CD4-positive, alpha-beta T cell treated with Interleukin-15 for 4 hours (primary cell): ENCODE measurements at places on chromosomes 13 and 19.

GRCh38 chr13:78712831-78713230, 53.9 kb upstream of the OBI1 start:
- no peak for DNase-seq

DNA sequence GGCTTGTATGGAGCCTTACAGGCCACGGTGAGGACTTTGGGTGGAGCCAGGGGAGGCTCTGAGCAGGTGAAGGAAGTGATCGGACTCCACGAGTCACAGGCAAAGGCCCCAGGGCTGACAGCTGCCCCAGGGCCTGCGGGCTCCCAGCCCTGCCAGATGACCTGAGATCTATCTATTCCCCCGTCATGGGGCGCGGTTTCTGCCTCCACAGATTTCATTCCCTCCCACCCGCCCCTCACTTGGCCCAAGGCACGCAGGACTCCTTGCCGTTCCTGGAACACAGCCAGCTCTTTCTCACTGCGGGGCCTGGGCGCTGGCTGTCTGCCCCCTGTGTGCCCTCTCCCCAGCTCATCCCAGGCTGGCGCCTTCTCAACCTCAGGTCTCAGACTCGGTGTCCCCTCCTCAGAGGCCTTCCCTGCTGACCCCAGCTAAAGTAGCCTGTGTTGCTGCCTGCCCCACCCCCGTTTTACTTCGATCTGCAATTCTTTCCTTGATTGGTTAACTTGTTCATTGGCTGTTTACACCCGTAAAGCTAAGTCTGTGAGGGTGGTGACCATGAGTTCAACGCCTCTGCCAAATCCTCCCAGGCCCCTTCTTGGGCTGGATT, 13.9 kb upstream of the PAK4 start:
- DNase-seq, result no peak

DNA sequence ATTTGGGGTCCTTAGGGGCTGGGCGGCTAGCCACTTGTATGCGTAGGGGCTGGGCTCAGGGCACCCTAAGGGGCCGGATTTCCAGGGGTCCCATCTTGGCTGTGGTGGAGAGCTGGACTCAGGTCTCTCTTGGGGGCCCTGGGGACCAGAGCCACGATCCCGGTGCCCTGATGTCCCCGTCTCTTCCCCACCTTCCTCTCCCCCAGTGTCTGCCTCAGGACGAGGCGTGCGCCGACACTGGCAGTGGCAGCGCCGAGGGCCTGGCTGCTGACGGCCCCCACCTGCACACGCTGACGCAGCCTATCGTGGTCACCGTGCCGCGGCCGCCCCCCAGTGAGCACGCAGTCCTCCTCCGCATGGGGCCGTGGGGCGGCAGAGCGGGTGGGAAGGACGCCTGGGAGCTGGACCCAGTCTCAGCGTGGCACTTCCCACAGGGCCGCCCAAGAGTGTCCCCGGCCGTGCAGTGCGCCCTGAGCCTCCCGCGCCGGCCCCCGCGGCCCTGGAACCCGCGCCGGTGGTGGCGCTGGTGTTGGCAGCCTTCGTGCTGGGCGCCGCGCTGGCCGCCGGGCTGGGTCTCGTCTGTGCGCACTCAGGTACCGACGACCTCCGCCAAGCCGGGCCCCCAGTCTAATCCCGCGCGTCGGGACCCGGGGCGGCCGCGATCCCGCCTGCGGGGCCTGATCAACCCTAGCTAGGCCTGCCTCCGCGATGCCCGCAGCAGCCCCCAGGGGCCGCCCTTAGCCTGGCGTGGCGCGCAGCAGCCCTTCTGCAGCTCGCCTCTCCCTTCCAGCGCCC, 2.7 kb upstream of the SNAPC2 start:
- peak; percentile 53 for DNase-seq

- no peak for DNase-seq
These were observed 1.7 kb upstream of the SLITRK5 start for GRCh38 chr13:87669379-87669978.
